ENCODE measurements at places on chromosomes 4 and X.

GRCh38 chr4:69881173-69881773, 21.3 kb upstream of the SULT1E1 start:
- H3K4me1 ChIP-seq: no peaks in the 10 kb centered on the region
- DNase-seq: no peak
- H3K36me3 ChIP-seq: no peaks in the 10 kb centered on the region

DNA sequence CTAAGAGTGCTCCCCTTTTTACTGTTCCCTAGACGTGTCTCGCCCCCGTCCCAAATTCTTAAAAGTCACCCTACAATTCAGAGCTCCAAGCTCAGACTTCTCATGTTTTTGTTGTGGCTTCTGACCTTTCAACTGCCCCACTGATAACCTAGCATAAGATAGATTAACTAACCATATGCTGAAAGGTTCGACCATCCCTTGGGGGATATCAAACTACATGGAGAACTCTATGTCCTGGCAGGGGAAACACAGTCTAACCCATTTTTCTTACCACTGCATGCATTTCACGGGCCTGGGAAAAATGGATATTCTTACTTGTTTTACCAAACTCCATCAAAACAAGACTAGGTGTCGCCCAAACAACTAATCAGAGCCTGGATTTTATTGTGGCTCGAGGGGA, 236.4 kb upstream of the MID1 start:
- H3K4me1 ChIP-seq: peaks cover 3% of the 10 kb centered on the region
- DNase-seq: no peak
- no peaks in the 10 kb centered on the region for H3K27me3 ChIP-seq
- H3K27ac ChIP-seq: no peak overlapping the region
- H3K36me3 ChIP-seq: no peaks in the 10 kb centered on the region

- H3K36me3 ChIP-seq: no peaks in the 10 kb centered on the region
- no peak overlapping the region for H3K27ac ChIP-seq
- peaks cover 5% of the 10 kb centered on the region for H3K27me3 ChIP-seq
- no peak overlapping the region for H3K4me3 ChIP-seq
Measured at GRCh38 chr4:2080429-2081300, 21.5 kb downstream of the NAT8L start.

GRCh38 chr4:26931966-26932365, 71.3 kb downstream of the STIM2 start:
- no peak for DNase-seq
- no peak overlapping the region for H3K27ac ChIP-seq
- peaks cover 39% of the 10 kb centered on the region for H3K4me1 ChIP-seq
- H3K4me3 ChIP-seq: no peak overlapping the region
- H3K36me3 ChIP-seq: peaks cover 8% of the 10 kb centered on the region

- DNase-seq: no peak
- H3K27me3 ChIP-seq: no peaks in the 10 kb centered on the region
- no peaks in the 10 kb centered on the region for H3K36me3 ChIP-seq
- H3K4me1 ChIP-seq: no peaks in the 10 kb centered on the region
- no peak overlapping the region for H3K27ac ChIP-seq
Measured at GRCh38 chr4:181261279-181261678, 981.9 kb upstream of the TENM3 start.

DNA sequence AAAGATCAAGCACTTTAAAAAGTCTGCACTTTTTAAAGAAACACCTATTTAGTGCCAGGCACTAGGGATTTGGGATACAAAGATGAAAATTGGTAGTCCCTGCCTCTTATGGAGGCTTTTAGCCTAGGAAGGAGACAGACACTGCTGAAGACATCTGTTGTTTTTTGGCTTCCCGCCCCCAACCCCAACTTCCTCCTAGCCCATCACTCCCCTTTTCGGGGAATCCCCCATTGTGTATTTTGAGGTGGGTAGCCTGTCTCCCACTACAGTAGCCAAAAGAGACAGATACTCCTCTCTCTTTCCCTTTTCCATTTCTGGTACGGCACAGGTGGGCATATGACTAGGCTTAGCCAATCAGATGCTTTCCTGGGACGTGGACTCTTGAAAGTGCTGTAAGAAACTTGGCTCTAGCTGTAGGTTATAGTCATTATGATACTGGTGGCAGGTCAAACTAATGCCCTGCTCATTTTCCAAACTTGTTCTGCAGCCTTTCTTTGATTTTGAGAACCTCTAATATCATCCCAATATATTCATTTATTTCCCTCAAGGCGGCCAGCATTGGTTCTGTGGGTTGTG, 194.6 kb upstream of the RBPJ start:
- no peak overlapping the region for H3K27ac ChIP-seq
- H3K36me3 ChIP-seq: no peaks in the 10 kb centered on the region
- H3K27me3 ChIP-seq: no peaks in the 10 kb centered on the region
- no peak for DNase-seq

DNA sequence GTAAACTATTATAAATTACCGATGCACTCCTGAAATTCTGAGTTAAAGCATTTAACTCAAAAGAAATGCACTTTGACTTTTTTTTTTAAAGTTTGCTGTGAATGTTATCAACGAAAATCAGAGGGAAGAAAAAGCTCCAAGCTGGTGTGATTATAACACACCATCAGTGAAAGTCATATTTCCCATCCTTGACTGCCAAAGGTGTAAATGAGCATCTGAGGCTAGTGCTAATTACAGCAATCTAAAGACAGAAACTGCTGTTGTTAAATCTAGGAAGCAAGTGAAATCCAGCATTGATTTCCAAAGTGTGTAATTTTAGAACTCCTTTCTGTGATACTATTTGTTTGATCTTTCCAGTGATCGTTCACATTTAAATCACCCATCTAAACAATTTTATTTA, 1538.8 kb downstream of the TECRL start:
- no peak for DNase-seq
- no peaks in the 10 kb centered on the region for H3K4me1 ChIP-seq
- no peaks in the 10 kb centered on the region for H3K36me3 ChIP-seq
- no peak overlapping the region for H3K4me3 ChIP-seq

- peaks cover 9% of the 10 kb centered on the region for H3K27me3 ChIP-seq
- H3K4me3 ChIP-seq: no peak overlapping the region
- DNase-seq: no peak
Measured at GRCh38 chrX:51776851-51777250, 33.6 kb downstream of the GSPT2 start.

- H3K27ac ChIP-seq: no peak overlapping the region
- DNase-seq: no peak
- H3K27me3 ChIP-seq: no peaks in the 10 kb centered on the region
- no peaks in the 10 kb centered on the region for H3K36me3 ChIP-seq
Measured at GRCh38 chr4:147345662-147346061, 135.2 kb upstream of the EDNRA start.

- peak overlapping the region; percentile 93 for H3K27ac ChIP-seq
- no peaks in the 10 kb centered on the region for H3K27me3 ChIP-seq
- H3K4me1 ChIP-seq: peaks cover 56% of the 10 kb centered on the region
- no peak overlapping the region for H3K4me3 ChIP-seq
Measured at GRCh38 chrX:66021401-66021764, 18.5 kb downstream of the VSIG4 start.

DNA sequence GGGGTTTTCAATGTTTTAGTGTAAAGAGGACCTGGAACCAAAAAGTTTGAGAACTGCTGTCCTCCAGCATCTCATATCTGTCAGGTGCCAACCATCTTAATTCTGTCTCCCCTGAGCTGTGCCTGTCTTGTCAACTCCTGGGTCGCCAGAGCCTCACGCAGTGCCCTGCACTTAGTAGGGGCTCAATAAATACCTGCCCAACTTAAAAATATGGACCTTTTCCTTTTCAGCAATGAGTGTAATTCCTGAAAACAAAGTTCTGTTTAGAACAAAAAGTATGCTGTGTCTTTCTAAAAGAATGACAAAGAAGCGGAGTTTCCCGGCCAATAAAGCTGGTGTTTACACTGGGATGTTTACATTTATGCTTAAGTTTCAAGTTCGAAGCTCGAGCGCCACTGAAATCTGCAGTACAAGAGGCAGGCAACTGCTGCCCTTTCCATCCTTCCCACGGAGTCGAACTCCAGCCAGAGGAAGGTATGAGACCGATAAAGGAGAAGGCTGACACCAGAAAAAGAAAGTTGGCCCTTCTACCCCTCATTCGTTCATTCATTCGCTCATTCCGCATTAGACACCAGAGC, 1.1 kb upstream of the HTATSF1 start:
- H3K27ac ChIP-seq: peak overlapping the region; percentile 95
- no peak for DNase-seq
- peak overlapping the region; percentile 90 for H3K4me3 ChIP-seq
- no peaks in the 10 kb centered on the region for H3K27me3 ChIP-seq
- H3K4me1 ChIP-seq: peaks cover 4% of the 10 kb centered on the region

DNA sequence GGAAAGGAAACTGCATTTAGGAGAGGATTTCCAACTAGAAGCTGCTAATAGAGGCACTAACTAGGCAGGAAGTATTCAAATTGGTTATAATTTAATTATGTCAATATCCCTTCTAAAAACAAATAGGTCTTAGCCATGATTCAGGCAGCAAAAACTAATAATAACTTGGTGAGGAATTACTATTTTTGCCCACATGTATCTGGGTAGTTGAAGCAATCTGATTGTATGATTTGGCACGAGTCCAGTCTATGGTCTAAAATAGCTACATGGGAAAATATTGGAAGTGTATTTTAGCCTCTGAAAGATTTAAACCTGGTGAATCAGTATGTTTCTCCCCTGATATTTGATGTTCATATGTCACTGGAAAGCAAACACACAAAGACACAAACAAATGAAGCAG, 62.2 kb downstream of the MFAP3L start:
- H3K4me1 ChIP-seq: no peaks in the 10 kb centered on the region
- peaks cover 1% of the 10 kb centered on the region for H3K27me3 ChIP-seq
- DNase-seq: no peak
- H3K4me3 ChIP-seq: no peak overlapping the region

DNA sequence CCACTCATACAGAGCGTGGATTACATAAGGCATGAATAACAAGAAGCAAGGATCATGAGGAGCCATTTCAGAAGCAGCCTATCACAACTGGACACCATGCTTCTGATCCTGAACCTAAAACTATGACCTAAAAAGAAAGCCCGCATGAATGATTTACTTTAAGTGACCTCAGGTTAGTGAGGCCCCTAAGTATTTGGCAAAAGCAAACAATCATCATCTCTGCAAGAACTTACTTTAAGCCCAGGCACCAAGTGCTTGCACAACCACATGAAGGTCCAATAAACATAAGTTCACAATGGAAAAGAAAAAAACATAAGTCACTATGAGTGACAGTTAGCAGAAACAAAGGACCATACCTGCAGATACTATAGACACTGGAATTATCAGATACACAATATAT, 7.9 kb upstream of the MBTPS2 start:
- H3K4me3 ChIP-seq: no peak overlapping the region
- no peak for DNase-seq
- no peaks in the 10 kb centered on the region for H3K36me3 ChIP-seq
- H3K27ac ChIP-seq: no peak overlapping the region

DNA sequence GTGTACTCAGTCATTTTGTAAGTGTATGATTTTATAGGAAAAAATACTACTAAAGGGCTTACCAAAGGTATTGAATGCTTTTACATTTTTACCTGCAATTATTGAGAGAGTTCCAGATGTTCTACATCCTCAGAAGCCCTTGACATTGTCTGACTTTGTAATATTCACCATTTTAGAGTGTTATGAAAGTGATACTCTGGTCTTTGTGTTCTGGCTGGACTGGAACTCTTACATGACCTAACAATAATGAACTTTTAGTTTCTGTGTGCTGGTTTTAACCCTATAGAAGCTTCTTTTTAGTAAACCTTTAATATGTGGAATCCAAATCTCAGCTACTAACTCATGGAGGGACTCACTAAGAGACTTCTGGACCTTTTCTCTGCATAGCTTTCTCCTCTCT, 478.8 kb upstream of the SPANXN1 start:
- no peak overlapping the region for H3K4me3 ChIP-seq
- no peaks in the 10 kb centered on the region for H3K36me3 ChIP-seq
- H3K4me1 ChIP-seq: no peaks in the 10 kb centered on the region
- no peak for DNase-seq
